IPS DF 19.7 (cell line): ENCODE measurements at places on chromosomes 4 and X.

DNA sequence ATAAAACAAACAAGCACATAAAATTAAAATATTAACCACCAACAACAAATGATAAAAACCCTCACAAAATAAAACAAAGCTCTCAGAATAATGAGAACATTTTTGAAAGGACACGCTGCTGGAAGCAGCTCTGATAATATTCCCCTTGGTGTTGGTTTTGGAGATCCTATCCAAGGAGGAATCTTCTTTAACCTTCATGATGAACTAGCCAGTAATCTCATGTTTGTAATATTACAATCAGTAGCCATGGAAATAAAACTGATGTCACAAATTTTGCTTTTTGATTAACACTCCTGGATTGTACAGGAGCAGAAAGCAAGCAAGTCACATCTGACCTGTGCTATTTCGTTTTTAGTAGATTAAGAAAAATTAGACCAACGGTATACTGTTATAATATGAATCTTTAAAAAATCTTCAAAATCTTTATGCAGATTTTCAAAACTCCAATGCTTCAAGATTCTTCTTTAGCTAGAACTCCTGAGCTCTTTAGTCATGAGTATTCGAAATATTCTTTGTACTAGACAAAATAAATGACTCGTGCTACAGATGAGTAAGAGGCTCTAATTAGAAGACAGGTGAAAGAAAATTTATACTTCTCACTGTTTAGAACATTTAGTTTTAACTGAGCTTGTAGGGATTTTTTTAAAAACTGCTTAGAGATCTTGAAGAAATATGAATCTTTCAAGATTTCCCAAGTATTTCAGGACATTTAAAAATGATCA is 154.1 kb downstream of the RASL11B start:
- DNase-seq, result no peak

DNA sequence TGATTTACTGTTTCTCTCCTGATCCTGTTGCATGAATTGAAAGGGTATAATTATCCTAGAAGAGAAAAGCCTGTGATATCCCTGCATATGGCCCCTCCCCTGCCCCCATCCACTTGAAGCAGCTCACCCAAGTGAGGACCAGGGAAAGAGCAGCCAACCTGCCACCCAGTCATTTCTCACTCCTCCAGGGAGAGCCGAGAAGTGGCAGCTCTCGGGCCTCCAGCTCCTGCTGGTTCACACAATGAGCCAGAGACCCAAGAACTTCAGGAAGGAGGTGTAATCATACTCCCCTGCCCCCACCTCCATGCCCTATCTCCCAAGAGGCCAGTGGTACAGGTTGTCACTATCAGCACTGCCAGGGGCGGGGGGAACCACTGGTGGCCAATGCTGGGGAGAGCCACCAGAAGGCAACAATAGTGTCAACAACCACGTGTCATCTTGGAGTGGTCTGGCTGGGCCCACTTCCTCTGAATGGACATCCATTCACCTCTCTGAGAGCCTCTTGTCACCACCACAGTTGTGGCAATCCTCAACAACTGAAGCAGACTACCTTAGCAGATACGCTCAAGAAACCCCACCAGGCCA is 42.9 kb downstream of the APOO start:
- DNase-seq, result no peak

DNA sequence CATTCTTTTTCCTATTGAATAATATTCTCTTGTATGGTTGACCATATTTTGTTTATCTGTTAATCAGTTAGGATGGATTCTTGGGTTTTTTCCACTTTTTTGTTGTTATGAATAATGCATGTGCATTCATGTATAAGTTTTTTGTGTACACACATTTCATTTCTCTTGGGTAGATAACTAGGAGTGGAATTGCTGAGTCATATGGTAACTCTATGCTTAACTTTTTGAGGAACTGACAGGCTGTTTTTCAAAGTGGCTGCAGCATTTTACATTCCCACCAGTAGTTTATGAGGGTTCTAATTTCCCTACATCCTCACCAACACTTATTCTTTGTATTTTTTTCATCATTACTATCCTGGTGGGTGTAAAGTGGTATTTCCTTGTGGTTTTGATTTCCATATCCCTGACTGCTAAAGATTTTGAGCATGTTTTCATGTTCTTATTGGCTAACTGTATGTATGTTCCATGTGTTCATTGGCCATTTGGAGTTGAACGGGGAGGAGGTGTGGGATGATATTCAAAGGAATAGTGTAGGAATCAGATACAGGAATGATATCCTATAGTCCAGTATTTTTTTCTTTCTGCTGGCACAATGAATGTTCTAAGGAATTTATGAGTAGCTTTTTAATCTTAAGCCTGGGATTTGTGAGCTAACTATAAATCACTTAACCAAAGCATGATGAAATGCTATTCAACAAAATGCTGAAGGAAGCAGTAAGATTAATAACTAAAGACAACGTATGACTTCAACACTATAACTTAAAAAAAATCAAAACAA is 114.3 kb downstream of the AMELX start:
- no peak for DNase-seq

DNA sequence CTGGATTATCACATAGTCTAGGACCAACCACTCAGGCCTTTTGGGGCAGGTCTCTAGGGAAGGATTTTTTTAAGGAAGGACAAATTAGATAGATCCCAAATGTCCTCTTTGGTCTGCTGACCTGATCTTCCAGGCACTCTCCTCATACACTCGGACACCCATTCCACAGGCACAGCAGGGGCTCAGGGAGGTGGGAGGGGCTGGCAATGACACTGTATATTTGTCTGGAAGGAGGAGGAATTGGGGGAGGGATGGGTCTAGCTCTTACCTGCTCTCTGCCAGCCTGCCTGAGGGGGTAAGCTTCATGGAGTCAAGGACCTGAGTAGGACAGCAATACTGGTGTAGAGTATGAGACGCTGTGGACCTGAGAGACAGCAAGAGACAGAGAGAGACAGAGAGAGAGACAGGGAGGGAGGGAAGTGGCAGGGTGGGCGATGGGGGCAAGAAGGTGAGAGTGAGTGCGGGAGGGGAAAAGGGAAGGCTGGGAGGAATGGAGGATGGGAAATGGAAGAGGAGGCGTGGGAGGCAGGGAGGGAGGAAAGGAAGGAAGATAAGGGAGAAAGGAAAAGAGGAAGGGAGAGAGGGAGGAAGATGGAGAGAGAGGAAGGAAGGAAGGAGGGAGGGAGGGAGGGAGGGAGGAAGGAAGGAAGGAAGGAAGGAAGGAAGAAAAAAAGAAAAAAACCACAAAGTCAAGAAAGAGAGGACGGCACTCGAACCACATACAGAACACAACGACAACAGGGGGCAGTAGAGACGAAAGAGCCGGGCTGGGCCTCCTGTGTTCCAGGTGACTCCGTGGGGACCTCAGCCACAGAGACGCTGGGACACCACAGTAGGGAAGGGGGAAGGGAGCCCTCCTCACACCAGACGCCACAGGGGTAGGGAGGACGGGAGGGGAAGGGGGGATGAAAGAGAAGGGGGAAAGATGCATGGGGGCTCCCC is 1.8 kb downstream of the IQSEC2 start:
- DNase-seq, result no peak

- no peak for DNase-seq
These were observed 294.9 kb upstream of the TBX22 start for GRCh38 chrX:79719568-79720231.

GRCh38 chr4:80434238-80434637 is 98.7 kb downstream of the CFAP299 start:
- DNase-seq, result no peak

DNA sequence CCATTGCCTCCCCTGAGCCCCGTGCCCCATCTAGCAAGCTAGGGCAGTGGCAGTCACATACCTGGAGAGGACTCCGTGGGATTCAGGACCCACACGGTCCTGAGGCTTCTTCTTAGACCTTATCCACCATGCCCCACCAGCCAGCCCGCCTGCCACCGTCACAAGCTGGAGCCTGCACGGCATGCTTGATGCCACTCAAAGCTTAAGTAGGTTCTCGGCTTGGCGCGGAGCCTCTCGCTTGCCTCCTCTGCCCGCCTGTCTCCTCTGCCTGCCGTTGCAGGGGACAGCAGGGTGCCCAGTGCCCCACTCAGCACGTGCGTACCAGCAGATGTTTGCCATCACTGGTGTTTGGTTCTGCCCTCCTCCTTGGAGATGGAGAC is 14.1 kb downstream of the PSAPL1 start:
- no peak for DNase-seq

DNA sequence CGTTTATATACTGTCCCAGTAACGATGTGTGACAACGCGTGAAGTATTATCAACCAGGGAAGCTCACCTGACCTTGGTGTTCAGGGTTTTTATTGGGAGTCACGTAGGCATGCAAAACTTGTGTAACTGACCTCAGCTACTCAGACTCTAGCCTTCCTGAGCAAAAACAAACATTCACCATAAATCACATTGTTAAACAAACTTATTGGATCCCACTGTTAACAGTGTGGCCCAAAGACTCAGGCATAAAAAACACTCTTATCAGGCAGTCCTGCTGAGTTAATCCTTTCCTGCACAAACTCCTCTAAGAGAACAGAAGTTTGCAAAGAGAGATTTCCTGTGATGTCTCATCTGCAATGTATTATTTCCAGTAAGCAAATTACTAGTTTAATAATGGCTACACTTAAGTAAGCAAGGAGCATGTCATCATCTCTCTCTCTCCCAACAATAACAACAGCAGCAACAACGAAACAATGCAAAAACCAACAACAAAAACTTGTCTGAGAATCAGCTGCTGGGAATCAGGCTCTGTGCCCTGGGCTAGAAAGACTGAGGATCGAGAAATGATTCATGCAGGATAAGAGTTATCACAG is 12.0 kb downstream of the GAGE1 start:
- DNase-seq, result no peak

- no peak for DNase-seq
These were observed 34.3 kb downstream of the NALF2 start for GRCh38 chrX:69538321-69538876.

- no peak for DNase-seq
These were observed 218.0 kb upstream of the AGTR2 start for GRCh38 chrX:115952417-115953092.

GRCh38 chrX:793216-793770 is 162.7 kb downstream of the SHOX start:
- no peak for DNase-seq

- no peak for DNase-seq
These were observed 64.0 kb downstream of the COX18 start for GRCh38 chr4:73005514-73005913.

GRCh38 chr4:67880866-67881610 is 2.8 kb downstream of the TMPRSS11D start:
- no peak for DNase-seq

- no peak for DNase-seq
These were observed 5.7 kb downstream of the SLC6A8 start for GRCh38 chrX:153693216-153694086.

- DNase-seq, result no peak
These were observed 777.7 kb downstream of the STIM2 start for GRCh38 chr4:27638163-27638915.

DNA sequence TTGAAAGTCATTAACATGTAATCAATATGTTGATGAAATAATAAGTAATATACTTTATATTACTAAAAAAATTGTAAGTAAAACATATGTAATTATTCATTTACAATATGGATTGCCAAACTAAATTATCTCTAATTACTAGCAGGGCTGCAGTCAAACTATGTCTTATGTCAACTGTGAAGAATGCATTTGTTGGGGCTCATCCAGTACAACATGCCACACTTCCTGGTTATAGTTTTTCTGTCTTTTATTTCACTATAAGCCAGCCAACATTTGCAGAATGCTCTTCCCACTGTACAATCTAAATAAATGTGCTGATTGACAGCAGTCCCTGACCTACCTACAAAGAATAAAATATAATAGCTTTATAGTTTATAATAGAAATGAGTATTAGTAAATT is 975.4 kb upstream of the NDST4 start:
- no peak for DNase-seq

GRCh38 chrX:108590496-108590895 is 145.9 kb downstream of the IRS4 start:
- no peak for DNase-seq

- DNase-seq, result no peak
These were observed 17.5 kb upstream of the UGDH start for GRCh38 chr4:39544580-39545315.

DNA sequence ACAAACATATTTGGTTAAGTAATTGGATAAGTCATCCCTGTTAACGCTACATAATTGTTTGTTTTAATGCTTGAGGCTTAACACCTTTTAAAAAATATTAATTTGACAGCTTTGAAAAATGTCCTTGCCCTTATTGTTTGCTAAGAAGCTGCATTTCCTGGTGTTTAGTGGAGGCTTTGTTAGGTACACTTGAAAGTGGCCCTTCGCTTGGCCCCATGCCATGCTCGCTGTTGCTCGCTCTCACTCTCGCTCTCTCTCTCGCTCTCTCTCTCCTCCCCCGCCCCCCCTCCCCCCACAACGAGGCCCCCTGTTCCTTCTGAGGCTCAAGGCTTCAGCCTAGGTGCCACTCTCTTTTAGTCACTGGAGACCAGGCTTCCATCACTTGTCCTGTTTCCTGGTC is 139.6 kb downstream of the DCLK2 start:
- no peak for DNase-seq

GRCh38 chr4:78100060-78100459 is 42.9 kb downstream of the FRAS1 start:
- no peak for DNase-seq

- no peak for DNase-seq
These were observed 361.1 kb downstream of the TRAM1L1 start for GRCh38 chr4:116724249-116724648.

DNA sequence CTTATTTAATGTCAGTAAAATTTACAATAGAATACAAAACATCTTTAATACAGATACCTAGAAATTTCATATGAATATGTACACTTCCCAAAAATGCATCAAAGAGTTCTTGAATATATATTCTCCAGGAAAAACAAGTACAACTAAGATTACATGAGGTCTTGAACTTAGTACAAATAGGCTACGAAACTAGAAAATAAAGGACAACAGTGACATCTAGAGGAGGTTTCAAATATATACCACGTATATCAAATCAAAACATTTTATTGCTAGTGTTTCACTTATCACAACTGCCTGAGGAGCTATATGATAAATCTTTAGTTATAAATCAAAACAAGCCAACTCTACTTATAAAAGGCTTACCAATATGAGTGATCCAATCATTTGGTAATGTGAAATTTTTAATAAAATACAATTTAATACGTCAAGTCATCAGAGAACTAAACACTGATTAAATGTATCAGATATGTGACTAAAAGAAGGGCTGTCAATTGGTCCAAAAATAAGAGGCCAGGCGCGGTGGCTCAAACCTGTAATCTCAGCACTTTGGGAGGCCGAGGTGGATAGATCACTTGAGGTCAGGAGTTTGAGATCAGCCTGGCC is 36.6 kb downstream of the ANAPC10 start:
- DNase-seq, result no peak
